ENCODE measurements at places on chromosomes 3 and 15. TPM values are rescaled to one million over a fixed set of nuclear protein-coding genes. Genes with fewer than 3 reads are reported as not detected.
A peak's percentile ranks its signal among the peaks of the same experiment; 100 is the strongest.

MELTF gene
- 10.8 TPM for total RNA-seq

TRH gene
- total RNA-seq, result not detected

ECE2 gene
- total RNA-seq, result 0.19 TPM

RASGRP1 gene
- total RNA-seq, result 2.2 TPM

C3orf22 gene
- not detected for total RNA-seq

MYO5C gene
- total RNA-seq, result 2.0 TPM

GOLGA8S gene
- 1.1 TPM for total RNA-seq

CCR9 gene
- not detected for total RNA-seq

SCN11A gene
- 0.05 TPM for total RNA-seq

RHCG gene
- 2.0 TPM for total RNA-seq

MKRN3 gene
- 0.32 TPM for total RNA-seq

CLRN1 gene
- total RNA-seq, result not detected

DNA sequence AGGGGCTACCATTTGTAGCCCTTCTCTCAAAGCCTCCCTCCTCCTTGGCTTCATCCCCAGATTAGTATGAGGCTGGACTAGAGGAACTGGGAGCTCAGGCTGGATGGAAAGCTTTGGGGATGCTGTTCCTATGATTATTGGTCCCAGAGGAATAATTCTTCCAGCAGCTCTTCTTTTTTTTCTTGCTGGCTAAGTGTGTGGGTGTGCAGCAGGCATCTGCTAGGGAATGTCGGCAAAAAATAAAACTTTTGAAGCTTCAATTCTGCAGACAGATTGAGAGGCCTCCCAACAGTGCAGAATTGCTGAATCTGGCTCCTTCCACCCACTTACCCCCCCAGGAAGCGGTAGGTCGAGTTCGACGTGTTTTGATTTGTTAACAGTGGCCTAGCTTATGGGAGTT lies 138.5 kb upstream of the ANKRD28 start:
- DNase-seq, result no peak

GRCh38 chr3:15974647-15975046 lies 176.9 kb upstream of the ANKRD28 start:
- no peak for DNase-seq

DNA sequence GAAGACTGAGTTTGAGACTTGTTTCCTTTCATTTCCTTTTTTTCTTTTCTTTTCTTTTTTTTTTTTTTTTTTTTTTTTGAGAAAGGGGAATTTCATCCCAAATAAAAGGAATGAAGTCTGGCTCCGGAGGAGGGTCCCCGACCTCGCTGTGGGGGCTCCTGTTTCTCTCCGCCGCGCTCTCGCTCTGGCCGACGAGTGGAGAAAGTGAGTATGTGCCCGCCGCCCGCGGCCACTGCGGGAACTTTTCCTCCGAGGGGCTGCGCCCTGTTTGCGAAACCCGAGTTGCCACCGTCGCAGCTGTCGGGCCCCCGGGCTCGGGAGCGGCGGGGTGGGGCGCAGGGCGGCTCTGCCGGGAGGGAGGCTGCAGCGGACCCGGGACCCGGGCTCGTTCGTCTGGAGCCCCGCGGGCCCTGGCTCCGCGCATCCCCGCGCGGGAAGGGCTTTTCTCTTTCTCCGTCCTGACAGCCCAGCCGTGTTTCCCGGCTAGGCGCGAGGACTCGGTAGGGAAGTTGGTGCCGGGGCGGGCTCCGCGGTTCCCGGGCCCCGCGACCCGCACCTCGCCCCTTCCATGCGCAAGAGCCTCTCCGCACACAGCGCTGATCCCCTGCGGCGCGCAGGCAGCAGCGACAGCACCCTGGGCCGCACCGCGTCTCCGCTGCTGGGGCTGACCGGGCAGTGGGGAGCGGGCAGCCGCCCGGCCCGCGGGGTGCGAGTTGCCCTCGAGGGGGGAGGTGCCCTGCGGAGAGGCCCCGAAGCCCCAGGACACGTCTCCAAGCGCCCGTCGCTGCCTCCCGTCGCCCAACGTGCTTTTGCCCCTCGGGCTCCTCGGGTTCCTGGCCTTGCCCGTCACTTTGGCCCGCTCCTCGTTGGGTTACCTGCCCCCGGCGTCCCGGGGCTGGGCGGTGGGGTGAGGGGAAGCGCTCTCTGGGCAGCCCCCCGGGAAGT lies 1.4 kb downstream of the IGF1R start:
- DNase-seq, result peak; percentile 82

GRCh38 chr3:20878691-20879090 lies 692.7 kb upstream of the SGO1 start:
- no peak for DNase-seq

GRCh38 chr15:31214864-31215489 lies 111.7 kb upstream of the KLF13 start:
- no peak for DNase-seq

- no peak for DNase-seq
Measured at GRCh38 chr15:91927585-91927984, 74.1 kb downstream of the SLCO3A1 start.

DNA sequence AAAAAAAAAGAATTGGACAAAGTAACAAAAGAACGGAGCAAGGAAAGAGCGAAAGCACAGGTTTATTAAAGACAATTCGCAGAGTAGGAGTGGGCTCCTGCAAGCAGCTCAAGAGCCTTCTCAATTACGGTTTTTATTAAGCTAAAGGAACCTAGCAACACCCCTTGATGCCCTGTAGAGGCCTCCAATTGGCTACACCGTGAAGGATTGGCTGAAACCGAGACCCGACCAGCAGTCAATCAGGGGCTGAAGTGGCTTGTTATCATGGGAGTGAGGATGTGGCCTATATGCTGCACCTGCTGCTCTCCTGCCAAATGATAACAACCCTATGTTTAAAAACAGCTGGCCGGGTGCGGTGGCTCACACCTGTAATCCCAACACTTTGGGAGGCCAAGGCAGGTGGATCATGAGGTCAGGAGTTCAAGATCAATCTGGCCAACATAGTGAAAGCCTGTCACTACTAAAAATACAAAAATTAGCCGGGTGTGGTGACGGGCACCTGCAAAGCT lies 20.4 kb upstream of the AP3B2 start:
- no peak for DNase-seq

DNA sequence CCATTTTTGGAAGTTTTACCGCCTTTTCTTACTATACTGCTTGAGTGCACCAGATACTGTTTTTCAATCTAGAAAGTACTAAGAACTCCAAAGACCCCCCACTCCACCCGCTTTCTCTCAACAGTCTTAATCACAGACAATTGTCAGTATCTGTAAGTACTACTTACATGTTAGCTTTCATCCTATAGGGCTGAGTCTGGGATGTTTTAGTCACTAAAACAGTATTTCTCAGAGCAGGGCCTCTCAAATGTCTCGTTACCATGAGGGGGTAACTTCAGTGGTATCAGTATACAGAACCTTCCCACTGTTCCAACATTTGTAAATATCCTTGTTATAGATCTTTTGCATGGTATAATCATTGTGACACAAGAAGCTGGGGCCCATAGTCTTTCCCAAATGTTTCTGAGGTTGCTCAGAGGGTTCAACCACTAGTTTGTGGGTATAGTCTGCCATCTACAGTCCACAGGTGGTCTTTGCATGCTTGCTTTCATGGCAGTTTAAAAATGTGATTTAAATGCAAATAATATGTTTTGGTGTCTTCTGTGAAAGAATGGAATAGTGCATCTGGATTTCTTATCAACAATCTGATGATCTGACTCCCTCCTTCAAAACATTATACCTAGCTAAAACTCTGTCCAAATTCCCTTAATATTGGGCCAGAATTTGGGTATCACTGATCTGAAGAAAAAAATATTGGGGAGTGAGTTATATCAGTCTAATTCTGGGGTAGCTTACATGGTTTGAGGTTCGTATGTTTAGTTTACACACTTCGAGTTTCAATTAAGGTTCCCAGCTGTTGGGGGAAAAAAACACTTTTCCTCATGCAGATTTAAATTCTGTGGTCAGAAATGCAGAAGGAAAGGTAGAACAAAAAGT lies 18.0 kb upstream of the DNAJC13 start:
- DNase-seq, result no peak

- DNase-seq, result no peak
Measured at GRCh38 chr3:141699324-141699723, 38.8 kb upstream of the RNF7 start.

- peak; percentile 54 for DNase-seq
Measured at GRCh38 chr3:123289391-123290106, 87.8 kb downstream of the SEC22A start.

DNA sequence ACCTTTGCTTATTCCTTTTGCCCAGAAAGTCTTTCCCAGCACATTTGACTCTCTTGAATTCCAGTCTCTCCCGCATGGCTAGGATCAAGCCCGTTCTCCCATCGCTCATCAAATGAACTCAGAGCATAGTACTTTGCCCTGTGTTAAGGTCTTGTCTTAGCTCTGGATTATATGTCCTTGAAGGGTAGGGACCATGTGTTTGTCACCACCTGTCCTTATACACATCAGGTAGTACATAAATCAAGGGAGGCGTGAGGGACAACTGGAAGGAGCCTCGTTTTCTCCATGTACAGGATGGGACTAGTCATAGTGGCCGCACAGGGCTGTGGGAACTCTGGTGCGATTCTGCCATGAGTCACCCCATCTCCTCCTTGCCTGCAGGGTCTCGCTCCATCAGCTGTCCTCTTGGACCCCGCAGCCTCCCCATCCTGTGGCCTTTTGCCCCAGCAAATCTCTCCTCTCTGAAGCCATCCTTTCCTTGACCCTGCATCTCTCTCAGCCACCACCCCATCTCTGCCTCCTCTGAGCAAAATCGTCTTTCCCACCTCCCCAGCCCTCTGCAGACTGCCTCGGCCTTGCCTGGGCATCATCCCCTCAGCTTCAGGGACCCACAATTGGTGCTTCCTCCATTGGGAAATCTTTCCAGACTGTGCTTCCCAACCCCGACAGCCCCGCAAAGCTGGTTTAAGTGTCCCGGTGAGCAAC lies 33.4 kb upstream of the RAB6B start:
- no peak for DNase-seq

DNA sequence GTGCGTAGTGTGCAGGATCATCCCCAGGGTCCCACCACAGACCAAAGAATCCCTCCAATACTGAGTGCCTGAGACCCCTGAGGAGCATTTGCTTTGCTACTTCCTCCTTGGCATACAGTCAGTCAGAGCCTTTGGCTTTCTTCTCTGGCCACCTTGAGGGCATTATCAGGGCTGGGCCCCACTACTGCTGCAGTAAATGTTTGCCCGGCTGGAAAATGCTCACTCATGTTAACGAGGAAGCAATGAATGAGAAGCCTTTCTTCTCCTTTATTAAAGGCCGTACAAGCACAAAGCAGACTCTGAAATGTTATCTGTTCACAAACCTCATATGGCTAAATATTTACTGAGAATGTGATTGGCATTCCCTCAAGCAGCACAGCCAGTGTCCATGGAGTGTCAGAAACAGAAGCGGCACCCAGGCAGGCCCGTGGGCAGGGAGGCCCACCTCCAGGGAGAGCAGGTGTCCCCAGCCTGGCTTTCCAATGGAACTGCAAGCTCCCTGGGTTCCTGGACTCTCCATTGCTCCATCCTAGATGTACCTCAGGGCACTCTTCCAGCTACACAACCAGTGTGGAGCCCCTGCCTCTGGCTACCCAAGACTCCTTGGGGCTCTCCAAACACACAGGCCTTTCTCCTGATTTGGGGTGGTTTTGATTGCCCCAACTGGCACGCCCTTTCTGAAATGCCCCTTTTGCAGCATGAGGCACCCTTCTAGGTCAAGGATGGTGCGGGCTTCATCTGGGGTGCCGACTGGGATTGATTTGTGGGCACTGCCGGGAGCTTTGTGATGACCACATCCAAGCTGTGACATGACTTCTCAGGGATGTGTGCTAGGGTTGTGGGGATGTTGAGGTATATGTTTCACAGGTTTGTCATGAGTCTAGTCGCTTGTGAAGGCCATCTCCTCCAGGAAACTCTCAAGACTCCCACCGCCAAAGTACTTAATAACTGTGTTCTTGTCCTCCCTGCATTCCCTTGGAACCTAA lies 195.6 kb downstream of the FAM43A start:
- DNase-seq, result no peak

GRCh38 chr3:197600796-197601565 lies 45.2 kb upstream of the BDH1 start:
- no peak for DNase-seq

- no peak for DNase-seq
Measured at GRCh38 chr15:43505738-43506137, 11.7 kb upstream of the MAP1A start.

All from cardiac septum (tissue), 1 donor.